ENCODE measurements at places on chromosomes 12 and 14.
A peak's percentile ranks its signal among the peaks of the same experiment; 100 is the strongest.

GRCh38 chr12:6950811-6951540 lies at the start of gene PTPN6:
Gene PTPN6 (plus strand): TSS chr12:6951356. CDS start chr12:6951513, 157 bp downstream.
- DNase-seq = no peak

GRCh38 chr12:119704065-119704747 lies 36.3 kb downstream of the PRKAB1 start:
- DNase-seq = peak; percentile 28

DNA sequence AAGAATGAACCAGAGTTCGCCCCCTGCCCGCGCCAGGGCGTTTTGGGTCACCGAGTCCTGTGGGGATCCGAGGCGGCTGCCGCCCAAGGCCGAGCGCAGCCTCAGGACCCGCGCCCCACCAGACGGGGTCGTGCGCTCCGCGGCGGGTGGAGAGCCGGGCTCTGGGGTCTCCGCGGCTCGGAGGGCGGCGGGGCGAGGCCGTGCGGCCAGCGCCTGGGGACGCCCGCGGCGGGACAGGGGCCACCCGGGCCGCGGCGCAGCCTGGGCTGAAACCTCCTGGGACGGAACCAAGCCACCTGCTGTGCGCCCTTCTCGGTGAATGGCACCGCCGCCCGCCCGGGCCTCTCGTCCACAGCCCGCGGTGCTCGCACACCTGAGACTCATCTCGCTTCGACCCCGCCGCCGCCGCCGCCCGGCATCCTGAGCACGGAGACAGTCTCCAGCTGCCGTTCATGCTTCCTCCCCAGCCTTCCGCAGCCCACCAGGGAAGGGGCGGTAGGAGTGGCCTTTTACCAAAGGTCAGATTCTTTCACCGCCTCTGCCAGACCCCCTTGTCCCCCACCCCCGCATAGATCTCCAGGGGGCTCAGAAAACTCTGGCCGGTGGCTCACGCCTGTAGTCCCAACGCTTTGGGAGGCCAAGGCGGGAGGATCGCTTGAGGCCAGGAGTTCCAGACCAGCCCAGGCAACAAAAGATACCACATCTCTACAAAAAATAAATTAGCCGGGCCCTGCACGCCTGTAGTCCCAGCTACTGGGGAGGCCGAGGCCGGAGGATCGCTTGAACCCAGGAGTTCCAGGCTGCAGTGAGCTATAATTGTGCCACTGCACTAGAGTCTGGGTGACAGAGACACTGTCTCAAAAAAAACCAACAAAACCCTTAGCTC lies 901 bp downstream of the B3GNT4 start:
- DNase-seq = peak; percentile 15

GRCh38 chr12:120759591-120760348 lies 34.1 kb downstream of the ACADS start:
- no peak for DNase-seq

DNA sequence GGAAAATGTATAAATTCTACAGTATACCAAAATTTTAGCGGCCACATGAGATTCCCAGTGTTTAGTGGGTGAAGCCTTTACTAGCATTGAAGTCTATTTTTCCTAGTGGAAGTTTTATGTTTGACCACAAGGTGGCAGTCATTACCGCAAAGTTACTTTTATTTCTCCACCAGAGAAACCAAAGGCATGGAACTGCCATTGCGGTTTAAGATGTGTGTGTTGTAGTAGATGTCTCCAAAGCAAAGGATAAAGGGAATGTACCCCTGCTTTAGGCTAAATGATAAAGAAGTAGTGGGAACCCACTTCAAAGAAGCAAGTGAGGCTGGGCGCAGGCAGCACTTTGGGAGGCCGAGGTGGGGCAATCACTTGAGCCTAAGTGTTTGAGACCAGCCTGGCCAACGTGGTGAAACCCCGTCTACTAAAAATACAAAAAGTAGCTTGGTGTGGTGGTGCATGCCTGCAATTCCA lies 140.5 kb downstream of the PRKCH start:
- peak; percentile 87 for DNase-seq

- peak; percentile 82 for DNase-seq
Observed at GRCh38 chr12:65501093-65501621, 222.7 kb downstream of the MSRB3 start.

DNA sequence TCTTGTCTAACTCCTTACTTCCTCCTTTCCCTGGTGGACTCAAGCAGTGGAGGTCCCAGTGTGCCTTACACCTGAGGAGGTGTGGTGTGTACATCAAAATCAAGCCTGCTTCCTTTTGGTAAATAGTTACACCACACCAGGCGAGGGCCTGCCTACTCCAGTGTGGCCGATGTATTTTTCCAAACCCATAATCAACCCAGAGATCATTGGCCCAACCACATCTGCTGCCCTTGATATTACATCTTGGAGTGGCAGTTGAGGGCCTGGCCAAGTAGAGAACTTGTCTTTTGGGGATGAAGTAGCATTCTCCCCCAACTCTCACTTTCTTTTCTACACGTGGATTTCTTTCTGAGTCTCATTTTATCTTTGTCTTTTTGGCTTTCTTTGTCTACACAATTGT lies 187.4 kb downstream of the EFCAB11 start:
- no peak for DNase-seq

DNA sequence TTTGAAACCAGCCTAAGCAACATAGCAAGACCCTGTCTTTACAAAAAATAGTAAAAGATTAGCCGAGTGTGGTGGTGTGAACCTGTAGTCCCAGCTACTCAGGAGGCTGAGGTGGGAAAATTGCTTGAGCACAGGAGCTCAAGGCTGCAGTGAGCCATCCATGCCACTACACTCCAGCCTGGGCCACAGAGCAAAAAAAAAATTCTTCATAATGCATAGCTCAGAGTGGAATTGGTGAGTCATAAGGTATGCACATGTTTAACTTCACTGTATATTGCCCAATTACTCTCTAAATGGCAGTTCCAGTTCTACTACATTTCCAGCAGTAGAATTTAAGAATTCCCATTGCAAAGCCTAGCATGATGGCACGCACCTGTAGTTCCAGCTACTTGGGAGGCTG lies 26.8 kb upstream of the CLIP1 start:
- peak; percentile 28 for DNase-seq

GRCh38 chr14:95519699-95520098 lies 3.2 kb upstream of the SYNE3 start:
- peak; percentile 80 for DNase-seq

DNA sequence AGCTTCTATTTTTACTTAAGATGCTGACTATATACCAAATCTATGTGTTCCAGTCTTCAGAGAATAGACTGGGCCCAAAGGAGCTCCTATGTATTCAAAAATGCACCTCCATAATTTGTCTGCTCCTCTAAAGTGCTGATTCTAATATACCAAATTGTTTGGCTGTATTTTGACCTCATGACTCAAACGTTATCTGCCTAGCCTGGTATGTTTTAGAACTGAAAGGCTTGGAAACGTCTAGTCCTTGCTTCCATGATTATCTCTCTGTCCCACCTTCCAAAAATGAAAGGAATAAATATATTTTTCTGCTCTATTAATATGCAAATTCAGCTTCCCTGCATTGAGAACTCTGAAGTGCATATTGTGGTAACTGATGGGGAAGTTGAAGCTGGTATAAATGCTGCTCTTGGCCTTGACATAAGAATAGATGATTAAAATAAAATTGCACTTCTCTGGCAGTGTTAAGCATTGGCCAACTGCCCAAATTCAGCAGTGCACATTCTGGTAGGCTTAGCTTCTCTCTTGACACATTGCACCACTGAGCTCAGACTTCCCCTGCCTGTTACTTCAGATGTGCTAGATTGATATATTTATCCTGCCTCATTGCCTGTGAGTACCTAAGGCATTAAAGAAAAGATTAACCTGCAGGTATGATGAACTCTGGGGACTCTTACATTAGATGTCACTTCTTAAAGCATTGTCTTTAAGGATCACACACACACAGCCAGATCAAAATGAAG lies 882.3 kb downstream of the RPS29 start:
- DNase-seq = peak; percentile 52

All from astrocyte of the hippocampus (primary cell).